ENCODE measurements at places on chromosomes 7 and 10.
A peak's percentile ranks its signal among the peaks of the same experiment; 100 is the strongest.

- no peak for DNase-seq
Observed at GRCh38 chr10:100019787-100020141, 10.0 kb upstream of the DNMBP start.

GRCh38 chr7:36863901-36864701, 139.8 kb upstream of the AOAH start:
- no peak for DNase-seq

DNA sequence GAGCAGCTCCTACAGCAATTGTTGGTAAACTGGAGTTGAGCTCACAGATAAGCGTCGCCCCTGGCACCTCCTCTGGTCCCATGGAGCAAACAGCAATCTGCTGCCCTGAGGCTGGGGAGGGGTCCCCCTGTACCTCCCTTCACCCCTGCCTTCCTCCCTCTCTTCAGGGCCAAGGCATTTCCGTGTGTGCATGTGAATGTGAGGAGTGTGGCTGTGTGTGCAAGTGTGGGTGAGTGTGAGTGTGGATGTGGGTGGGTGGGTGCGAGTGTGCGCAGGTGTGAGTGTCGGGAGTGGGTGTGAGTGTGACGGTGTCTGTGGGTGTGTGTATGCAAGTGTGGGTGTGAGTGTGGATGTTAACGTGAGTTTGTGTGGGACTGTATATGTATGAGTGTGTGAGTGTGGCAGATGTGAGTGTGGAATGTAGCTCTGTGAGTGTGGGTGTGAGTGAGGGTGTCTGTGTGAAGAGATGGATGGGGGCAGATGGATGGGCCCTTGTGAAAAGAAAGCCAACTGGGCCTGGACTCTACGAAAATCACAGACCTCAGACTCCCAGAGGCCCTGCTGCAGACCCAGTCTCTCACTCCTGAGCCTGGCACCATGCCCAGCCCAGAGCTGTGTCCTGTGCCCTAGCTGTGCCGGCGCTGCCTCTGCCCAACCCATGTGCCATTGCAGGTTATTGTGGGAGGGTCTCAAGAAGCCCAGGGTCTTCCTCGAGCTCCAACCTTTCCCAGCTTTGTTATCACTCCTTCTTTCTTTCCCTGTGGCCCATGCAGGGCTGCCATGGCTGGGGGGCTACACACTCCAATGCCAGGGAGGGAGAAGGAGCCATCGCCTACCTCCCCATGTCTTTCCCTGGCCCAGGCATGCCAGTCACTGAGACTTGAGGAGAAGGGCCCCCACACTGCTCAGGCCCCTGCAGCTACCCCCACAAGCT, 73.9 kb downstream of the GRID1 start:
- DNase-seq = no peak

- peak; percentile 38 for DNase-seq
Observed at GRCh38 chr7:24757353-24758275, at the start of gene GSDME. GSDME (minus strand) TSS chr7:24757464; CDS start chr7:24749774, 7,690 bp downstream.

DNA sequence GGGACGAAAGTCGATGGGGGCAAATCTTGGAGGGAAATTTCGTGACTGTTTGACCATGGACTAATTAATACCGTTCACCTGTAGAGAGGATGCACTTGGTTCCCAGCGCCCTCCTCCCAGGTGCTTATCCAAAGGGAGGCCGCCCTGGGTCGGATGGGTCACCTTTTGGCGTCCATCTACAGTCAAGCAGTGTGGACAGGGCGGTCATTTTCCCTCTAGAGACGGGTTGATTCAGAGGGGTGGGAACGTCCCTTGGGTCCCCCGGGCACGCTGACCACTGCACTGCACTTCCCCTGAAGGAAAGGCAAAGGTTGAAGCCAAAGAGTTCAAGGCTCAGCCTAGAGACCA, 2.0 kb downstream of the PRR15 start:
- DNase-seq = no peak

DNA sequence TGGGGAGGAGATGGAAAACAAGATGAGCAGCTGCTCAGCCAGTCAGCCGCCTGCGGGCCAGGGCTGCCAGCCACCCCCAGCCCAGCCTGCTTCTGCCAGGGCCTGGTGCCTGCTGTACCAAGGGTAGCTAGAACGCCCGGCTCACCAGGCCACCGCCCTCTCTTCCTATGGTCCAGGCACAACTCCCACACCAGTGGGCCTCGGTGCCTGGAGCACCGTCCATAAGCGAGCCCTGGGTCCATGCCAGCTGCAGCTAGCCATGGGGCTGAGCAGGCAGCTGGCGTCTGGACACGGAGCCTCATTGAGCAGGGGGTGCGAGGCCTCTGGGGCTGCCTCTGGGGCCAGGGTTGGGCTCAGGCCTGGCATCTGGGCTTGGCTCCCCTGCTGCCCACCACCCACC, 8.5 kb upstream of the RABGEF1 start:
- no peak for DNase-seq

GRCh38 chr10:86376403-86376802, 9.8 kb upstream of the GRID1 start:
- no peak for DNase-seq

- no peak for DNase-seq
Observed at GRCh38 chr7:148238761-148239325, 351.7 kb upstream of the C7orf33 start.

DNA sequence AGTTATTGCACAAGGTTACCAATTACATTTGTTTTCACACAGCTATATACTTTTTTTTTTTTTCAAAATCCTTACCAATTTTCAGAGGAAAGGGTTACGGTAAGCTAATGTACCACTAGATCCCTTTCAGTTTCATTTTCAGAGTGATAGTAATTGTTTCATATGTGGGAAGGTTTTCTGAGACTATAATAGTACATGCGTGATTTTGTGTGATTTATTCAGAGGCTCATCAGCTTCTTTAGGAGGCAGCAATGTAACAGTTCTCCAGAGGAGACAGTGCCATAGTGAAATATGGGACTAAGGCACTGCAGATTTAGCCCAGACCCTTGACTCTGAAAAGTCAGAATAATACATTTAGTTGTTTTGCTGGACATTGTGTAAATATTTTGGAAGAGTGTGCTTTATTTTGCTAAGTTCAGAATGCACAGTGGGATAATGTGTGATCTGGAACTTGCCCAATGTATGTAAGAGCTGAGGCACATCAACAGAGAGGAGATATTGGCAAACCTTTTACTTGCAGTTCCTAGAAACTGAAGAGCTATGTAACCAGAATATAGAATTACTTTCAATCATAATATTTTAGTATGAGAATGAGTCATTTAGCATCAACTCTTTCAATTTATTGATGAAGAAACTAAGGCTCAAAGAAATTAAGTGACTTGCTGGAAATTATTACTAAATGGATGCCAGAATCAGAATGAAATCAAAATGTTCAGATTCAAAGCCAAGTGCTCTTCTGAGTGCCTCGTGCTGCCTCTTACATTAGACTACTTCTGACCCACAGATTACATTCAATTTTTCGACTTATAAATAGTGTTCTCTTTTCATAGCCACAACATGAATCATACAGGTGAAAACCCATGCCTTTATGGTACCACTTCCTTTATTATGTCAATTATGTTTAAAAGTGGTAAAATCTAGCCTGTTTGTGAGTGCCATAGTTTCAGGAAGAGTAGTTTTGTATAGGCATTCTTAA, 207.7 kb upstream of the TEX47 start:
- no peak for DNase-seq

- peak; percentile 18 for DNase-seq
Observed at GRCh38 chr10:33772370-33773252, 438.1 kb upstream of the NRP1 start.

DNA sequence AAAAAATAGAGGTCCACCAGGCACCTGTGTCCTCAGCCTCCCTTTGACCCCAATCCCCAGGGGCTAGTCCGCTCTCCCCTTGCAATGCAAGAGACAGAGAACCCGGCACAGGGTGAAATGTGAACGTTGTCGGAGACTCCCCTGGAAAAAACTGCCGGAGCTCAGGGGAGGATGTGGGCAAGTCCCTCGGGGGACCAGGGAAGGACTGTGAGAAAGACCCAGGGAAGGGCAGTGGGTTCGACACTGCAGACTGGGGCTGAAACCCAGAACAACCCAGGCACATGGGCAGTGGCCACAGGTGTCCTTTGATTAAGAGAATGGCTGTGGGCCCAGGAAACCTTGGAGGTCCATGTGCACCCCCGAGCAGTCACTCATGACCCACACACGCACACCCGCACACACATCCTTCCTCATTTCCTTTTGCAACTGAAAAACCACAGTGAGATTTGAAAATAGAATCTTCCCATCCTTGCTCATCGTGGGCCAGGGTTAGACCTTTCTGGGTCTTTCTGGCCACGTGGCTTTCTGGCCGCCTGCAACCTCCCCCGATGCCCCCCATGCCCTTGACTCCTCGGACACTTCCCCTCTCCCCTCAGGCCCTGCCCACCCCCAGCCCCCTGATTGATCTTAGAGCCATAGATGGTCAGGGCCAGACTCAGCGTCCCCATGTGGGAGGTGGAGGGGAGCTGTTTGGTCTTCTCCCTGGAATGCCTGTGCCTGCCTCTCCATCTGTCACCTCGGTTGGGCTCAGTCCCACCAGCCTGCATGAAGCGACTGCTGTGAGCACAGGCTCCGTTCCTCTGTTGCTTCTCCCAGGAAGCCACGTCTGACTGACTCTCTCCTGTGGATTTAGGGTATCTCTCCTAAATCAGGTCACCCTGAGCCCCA, 7.9 kb downstream of the LAT2 start:
- DNase-seq = no peak

GRCh38 chr10:78849115-78849514, 219.7 kb upstream of the ZMIZ1 start:
- DNase-seq = no peak

- DNase-seq = no peak
Observed at GRCh38 chr10:72056932-72057751, 31.2 kb downstream of the SPOCK2 start.

GRCh38 chr7:130990178-130990832, 256.3 kb upstream of the KLF14 start:
- DNase-seq = no peak

DNA sequence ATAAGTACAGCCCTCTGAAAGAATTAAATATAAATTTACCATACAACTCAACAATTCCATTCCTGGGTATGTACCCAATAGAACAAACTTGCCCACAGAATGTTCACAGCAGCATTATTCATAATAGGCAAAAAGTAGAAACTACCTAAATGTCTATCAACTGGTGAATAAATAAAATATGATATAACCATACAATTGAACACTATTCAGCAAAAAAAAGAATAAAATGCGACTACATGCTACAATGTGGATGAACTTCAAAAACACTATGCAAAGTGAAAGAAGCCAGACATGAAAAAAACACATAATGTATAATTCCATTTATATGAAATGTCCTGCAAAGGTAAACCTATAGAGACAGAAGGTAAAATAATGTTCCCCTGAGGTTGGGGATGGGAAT, 2.0 kb upstream of the CPN1 start:
- DNase-seq = no peak

DNA sequence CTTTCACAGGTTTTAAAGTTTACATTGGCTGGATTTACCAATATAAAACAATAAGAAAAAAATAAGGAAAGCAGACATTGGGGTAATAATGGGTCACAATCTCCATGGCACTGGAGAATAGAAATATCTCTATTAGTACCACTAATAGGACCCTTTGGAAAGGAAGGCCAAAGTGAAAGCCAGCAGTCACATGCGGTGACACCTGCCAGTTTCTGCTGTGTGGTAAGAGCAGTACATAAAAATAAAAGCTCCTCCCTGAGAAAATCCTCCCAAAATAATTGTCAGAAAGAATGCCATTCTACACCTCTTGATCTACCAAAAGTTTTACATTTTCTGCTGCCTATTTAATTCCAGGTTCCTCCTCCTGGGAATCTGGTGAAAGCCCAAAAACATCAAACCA, 30.4 kb upstream of the SLC13A1 start:
- DNase-seq = no peak

DNA sequence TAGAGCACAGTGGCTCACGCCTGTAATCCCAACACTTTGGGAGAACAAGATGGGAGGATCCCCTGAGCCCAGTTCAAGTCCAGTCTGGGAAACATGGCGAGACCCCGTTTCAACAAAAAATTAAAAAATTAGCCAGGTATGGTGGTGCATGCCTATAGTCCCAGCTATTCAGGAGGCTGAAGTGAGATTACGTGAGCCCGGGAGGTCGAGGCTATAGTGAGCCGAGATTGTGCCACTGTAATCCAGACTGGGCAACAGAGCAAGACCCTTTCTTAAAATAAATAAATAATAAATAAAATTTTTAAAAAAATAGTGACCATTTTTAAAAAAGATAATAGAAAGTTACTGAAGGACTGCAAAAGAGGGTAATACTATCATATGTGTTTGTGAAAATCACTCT, 28.8 kb downstream of the MTPAP start:
- DNase-seq = no peak

GRCh38 chr7:86660950-86661462, 17.3 kb downstream of the GRM3 start:
- no peak for DNase-seq

DNA sequence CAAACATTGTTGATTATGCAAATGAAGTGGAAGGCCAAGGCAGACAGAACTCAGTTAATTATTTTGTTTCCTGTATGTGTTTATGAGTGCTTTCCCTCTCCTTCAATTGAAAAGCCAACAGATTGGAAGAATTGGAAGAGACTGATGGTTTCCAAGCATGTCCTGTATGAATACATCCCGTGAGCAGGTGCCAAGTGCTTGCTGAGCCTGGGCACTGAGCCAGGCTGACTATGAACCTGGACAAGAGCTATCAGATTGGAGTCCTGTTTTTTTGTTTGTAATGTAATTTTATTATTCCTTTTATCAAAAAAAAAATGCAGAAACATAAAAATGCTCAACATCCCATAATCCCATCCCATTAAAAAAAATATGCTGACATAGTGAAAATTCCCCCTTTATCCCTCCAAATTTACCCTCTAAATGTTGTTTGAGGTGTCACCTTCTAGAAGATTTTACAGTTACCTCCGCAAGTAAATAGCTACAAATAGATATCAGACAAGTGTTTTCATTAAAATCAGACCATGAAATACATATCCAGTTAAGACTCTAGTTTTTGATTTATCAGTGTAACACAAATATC, 449.5 kb downstream of the GRID1 start:
- DNase-seq = no peak

- DNase-seq = no peak
Observed at GRCh38 chr7:14720785-14721184, 181.8 kb downstream of the DGKB start.

GRCh38 chr7:116534790-116535189, 10.0 kb downstream of the CAV1 start:
- DNase-seq = no peak

GRCh38 chr7:55239406-55239805, 125.7 kb upstream of the LANCL2 start:
- no peak for DNase-seq

GRCh38 chr10:129719415-129719739, 244.7 kb downstream of the EBF3 start:
- DNase-seq = no peak

GRCh38 chr7:36045326-36045725, 107.7 kb upstream of the EEPD1 start:
- DNase-seq = no peak

Measured in endothelial cell (in vitro differentiated cells).